Anterior cingulate cortex (tissue), 58 donors: ENCODE measurements at places on chromosomes 6 and 20.

- no peak for DNase-seq
Measured at GRCh38 chr6:118775381-118775780, 118.6 kb upstream of the ASF1A start.

- DNase-seq = no peak
Measured at GRCh38 chr20:34562641-34563040, 4.1 kb downstream of the MAP1LC3A start.

- DNase-seq = no peak
Measured at GRCh38 chr6:129750360-129750759, 40.4 kb upstream of the ARHGAP18 start.

DNA sequence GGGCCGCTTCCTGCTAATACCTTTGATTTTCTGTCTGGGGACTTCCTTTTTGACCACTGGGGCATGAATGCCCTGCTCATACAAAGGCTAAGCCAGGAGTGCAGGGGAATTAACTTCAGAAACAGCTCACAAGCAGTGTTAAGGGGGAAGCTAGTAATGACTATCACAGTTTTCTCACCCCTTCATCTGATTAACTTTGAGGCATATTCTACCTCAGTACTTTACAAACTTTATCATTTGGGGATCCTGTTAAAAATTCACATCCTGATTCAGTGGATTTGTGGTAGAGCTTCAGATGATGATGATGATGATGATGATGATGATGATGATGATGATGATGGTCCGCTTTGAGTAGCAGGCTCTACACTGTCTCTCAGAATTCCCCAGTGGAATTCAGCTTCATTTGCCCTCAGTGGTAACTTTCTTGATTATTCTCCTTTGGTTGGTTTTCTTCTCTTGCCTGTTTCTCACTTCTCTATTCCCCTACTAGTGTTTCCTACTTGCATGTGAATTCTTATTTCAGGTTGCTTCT, 78.4 kb upstream of the TMEM170B start:
- no peak for DNase-seq

DNA sequence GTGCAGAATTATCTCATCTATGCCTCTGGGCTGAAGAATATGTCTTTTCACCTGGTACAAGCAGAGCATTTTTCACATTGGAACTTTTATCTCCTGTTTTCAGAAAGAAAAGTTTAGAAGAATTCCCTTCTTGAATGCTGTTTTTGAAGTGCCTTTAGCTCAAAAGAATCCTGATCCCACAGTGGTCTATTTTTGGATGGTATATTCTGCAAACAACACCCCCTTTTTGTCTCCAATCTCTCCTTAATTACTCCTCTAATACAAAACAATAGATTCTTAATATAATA, 57.7 kb upstream of the HFE start:
- DNase-seq = no peak

DNA sequence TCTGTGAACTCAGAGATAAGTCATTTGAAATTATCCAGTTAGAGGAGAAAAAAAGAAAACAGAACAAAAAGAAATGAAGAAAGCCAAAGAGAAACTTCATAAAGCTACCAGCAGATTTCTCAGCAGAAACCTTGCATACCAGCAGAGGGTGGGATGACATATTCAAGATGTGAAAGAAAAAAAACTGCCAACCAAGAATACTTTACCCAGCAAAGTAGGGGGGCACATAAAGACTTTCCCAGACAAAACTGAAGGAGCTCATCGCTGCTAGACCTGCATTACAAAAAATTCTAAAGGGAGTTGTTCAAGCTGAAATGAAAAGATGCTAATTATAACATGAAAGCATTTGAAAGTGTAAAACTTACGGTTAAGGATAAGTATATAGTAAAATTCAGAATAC, 246.3 kb downstream of the FNDC1 start:
- no peak for DNase-seq

DNA sequence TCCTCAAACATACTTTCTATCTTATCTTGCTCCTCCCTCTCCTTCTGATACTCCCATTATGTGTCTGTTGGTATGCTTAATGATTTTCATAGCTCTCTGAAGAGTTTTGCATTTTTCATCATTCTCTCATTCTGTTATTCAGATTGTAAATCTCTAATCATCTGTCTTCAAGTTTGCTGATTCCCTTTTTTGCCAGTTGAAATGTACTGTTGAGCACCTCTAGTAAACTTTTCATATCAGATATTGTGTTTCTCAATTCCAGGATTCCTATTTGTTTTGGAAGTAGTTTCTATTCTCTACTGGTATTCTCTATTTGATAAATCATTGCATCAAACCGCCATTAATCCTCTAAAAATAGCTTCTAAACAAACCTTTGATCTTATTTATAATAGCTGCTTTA, 387.7 kb downstream of the PAX1 start:
- DNase-seq = no peak

DNA sequence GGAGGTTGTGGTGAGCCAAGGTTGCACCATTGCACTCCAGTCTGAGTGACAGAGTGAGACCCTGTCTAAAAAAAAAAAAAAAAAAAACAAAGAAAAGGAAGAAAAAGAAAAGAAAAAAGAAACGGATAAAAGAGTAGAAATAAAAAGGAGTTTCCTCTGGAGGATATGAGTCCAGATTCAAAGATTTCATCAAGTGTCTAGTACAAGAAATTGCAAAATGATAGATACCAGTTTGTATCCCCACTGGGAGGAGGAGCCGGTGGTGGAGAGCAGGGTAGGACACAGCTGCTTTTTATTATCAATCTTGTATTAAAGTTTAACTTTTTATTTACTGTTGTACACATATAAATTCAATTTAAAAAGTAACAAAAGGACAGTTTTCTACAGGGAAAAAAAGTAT, 113.9 kb downstream of the BMP7 start:
- no peak for DNase-seq

GRCh38 chr6:142440600-142441293, 138.9 kb downstream of the ADGRG6 start:
- DNase-seq = no peak

- DNase-seq = no peak
Measured at GRCh38 chr6:169738204-169738975, 13.0 kb downstream of the DYNLT2 start.

DNA sequence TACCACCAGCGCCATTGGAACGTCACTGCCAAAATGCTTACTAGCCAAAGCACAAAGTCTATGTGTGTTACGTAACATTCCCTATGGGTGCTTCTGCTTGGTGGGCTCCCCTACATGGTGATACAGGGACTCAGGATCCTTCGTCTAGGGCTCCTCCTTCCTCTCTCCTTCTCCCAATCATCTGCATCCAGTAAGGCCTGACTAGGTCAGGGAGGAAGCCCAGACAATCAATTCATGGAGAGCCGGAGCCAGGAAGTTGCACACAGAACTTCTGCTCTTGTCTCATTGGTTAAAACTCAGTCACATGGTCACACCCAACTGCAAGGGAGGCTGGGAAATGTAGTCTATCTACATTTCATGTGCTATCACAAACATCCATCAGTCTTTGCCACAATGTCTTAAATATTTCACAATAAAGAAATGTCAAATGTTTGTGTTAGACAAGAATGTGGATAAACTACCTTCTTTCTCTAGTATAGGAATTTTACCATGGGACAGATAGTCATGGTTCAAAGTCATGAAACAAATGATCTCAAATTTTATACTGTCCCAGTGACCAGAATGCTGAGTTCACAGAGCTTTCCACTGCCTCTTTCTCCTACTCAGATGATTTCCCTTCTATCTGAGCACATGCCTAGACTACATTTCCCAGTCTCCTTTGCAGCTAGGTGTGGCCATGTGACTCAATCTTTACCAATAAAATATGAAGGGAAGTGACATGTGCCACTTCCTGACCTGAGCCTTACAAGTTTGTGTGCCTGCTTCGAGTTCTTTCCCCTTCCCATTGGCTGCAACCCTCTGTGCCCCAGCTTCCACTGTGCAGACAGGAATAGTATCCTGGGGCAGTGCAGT, 9.3 kb upstream of the KCNK15 start:
- peak; percentile 62 for DNase-seq

DNA sequence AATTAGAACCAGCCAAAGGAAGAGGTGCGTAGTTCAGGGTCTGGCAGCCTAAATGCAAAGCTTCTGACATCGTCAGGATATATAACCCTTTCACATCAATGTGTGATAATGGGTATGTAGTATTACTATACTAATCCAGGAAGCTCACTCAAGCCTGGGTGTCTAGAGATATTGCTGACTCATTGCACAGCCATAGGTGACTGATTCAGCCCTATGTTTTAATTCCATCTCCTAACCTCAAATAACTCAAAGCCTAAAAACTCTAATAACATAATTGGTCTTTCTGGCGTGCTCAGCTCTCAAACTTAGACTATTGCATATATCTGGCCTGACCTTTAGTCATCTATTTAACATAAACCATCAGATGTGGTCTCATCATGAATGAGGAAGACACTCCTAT, 658.4 kb downstream of the TBC1D32 start:
- DNase-seq = no peak

GRCh38 chr6:165713845-165714466, 50.9 kb upstream of the PDE10A start:
- no peak for DNase-seq

- DNase-seq = no peak
Measured at GRCh38 chr6:26155061-26155930, 68.1 kb downstream of the HFE start.

GRCh38 chr20:53853111-53853713, 217.2 kb downstream of the BCAS1 start:
- no peak for DNase-seq

GRCh38 chr6:108837236-108837971, 10.8 kb upstream of the ARMC2 start:
- no peak for DNase-seq

GRCh38 chr20:63854069-63854765, 7.1 kb upstream of the ABHD16B start:
- no peak for DNase-seq

GRCh38 chr6:144406796-144407195, 121.7 kb downstream of the UTRN start:
- no peak for DNase-seq

DNA sequence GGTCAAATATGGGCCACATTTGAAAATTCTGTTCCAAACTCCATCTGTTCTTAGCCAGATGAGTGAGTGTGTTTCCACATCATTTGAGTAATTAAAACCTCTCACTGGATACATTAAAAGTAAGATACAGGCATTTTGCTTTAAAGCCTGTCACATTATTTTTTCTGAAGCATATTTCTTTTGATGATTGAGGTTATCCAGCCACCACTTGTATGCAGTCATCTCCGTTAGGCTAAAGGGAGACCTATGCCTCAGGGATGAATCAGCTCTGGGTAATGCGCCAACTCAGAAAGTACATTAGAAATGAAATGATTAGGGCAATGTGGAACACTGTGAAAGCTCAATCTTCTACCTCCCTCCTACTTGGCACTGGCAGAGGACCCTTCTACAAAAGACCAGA, 90.7 kb downstream of the SNAP25 start:
- DNase-seq = no peak

DNA sequence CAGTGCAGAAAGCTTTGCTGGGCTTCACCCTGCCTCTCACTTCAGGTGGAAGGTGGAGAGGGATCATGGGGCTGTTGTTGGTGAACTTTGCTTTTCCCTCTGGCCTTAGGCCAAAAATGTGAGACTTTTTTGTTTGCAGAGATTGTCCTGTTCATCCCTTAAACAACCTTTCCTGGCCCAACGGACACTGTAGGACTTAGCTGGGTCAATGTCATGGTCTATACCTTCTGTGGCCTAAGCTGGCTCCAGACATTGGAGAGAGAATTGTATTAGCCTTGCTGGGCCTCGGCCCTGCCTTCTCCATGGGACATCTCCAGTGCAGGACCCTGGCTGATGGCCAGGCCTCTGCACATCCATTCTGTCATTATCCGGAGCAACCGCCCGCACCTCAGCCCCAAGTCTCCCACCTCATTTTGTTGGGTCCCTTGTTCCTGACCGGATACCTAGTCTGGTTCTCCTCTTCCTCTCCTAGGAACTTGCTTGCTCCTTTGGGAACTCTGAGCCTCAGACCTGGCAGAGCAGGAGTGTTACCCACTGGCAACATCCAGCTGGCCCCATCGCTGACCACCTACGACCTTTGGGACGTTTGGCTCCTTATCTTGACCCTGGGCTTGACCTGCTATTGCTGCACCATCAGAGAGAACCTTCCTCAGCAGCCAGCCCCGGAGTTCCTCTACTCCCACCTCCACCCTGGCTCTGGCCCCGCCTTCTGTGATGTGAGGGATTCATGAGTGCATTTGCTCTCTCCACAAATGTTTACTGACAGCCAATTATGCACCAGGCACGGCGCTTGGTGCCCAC, 128.2 kb downstream of the BANF2 start:
- DNase-seq = no peak

GRCh38 chr20:50312682-50313521, 122.3 kb downstream of the CEBPB start:
- DNase-seq = no peak

- no peak for DNase-seq
Measured at GRCh38 chr20:47865451-47865850, 80.2 kb upstream of the SULF2 start.

- no peak for DNase-seq
Measured at GRCh38 chr20:16290358-16290757, 282.9 kb downstream of the KIF16B start.

- no peak for DNase-seq
Measured at GRCh38 chr6:36380166-36380565, 7.3 kb downstream of the ETV7 start.

DNA sequence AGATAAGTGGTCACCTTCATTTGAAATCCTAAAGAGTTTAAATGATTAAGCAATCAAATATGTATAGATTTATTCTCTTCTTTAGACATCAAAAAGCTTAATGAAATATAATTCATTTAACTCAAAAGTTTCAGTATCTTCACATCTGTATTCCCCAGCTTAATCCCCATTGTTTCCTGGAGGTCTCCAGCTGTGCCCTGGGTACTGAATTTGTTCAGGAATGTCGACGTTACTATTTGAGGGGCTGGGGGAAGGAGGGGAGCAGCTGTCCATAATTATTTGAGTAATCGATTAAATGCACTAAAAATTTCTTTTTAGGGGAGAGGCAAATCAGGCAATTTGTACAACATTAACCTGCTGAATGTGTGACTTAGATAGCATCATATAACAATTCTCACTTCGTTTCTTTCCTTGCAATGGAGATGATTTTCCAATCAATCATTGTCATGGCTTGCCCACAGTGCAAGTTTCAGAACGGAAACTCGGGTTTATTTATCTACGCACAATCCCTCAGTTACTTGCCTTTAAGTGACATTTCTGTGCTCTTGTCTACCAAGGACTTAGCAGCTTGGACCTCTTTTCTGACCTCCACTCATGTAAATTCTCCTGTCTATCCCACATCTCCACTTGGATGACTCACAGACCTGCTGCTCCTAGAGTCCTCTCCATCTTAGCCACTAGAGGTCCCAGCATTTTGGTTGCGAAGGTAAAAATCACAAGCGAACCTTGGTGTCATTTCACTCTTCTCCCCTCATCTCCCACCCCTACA, 3.9 kb downstream of the DOK5 start:
- no peak for DNase-seq

GRCh38 chr6:45433533-45434380, 56.0 kb upstream of the SUPT3H start:
- no peak for DNase-seq

GRCh38 chr6:34170346-34170745, 24.5 kb upstream of the GRM4 start:
- DNase-seq = no peak

GRCh38 chr20:50913690-50914375, 17.4 kb downstream of the ADNP start:
- DNase-seq = no peak
